CD4-positive, alpha-beta T cell treated with Interleukin-12 subunit alpha and Interleukin-12 subunit beta, for 1 hour (primary cell): ENCODE measurements at places on chromosomes 2 and 18.

- no peak for DNase-seq
Observed at GRCh38 chr2:155418753-155419152, 720.3 kb downstream of the KCNJ3 start.

DNA sequence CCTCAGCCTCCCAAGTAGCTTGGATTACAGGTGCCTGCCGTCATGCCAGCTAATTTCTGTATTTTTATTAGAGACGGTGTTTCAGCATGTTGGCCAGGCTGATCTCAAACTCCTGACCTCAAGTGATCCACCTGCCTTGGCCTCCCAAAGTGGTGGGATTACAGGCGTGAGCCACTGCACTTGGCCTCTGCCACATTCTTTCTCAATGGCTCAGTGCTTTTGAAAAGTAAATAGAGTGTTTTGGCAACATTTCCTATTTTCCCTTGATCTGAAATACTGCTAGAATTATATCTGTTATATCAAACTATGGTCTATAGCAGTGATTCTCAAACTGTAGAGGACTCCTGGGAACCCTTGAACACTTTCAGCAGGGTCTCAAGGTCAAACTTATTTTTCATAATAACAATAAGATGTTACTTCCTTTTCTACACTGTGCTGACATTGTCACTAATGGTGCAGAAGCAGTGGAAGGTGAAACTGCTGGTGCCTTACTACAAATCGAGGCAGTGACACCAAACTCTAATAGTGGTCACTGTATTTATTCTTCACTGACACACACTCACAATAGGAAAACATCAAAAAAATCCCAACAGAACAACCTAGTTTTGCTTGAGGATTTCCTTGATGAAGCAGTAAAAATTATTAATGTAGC, 10.6 kb downstream of the DAW1 start:
- DNase-seq = no peak

DNA sequence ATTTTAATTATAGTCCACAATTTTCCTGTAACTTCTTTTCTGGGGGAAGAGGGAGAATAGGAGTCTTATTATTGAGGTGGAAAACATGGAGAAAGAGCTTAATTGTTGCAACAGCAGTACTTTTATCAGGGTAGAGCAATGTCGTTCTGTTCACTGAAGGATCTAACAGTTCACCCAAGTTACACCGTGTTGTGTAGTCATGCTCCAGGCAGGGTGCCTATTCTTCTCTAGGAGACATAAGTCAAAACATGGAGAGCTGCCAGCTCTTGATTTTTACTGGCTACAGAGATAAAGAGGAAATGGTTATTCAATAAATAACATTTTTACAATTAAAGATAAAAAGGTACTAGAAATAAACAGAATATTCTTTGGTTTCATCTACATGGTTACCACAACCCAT, 594.3 kb upstream of the NETO1 start:
- no peak for DNase-seq

- no peak for DNase-seq
Observed at GRCh38 chr2:32562906-32563305, 64.9 kb upstream of the TTC27 start.

- no peak for DNase-seq
Observed at GRCh38 chr18:59681521-59682004, 15.7 kb downstream of the CCBE1 start.

- DNase-seq = no peak
Observed at GRCh38 chr2:72138921-72139381, 8.7 kb downstream of the CYP26B1 start.

DNA sequence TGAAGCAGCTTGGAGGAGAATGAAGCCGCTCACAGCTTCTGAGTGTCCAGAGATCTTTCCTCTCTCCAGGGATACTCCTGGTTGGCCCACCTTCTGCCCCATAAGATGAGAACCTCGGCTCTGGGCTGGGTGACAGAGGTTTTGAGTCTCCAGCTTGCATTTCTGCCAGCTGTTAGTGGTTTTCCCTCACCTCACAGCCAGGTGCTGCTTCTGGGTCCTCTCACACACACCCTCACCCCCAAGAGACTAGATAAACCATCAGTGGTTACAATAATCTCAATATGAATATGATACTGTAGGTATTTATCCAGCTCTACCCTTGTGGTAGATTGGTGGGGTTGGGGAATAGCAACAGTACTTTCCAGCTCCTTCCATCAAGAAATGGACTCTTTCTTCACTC, 161.7 kb upstream of the SIX3 start:
- DNase-seq = no peak

DNA sequence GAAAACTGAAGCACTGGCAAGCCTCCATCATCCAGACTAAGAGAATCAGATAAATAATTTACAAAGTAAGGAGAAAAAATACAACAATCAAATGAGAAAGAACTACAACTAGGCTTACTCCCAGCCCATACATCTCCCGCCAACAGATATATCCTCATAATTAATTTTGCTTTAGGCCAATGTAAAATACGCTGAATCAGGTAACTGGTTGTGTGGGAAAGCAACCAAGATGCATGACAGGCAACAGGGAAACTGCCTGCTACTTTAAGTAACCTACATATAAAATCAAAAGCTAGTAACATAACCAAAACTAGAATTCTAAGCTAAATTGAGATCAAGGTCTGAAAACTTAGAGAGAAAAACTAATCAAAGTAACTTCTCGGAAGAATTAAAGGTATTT, 21.5 kb downstream of the PRPF40A start:
- DNase-seq = no peak

DNA sequence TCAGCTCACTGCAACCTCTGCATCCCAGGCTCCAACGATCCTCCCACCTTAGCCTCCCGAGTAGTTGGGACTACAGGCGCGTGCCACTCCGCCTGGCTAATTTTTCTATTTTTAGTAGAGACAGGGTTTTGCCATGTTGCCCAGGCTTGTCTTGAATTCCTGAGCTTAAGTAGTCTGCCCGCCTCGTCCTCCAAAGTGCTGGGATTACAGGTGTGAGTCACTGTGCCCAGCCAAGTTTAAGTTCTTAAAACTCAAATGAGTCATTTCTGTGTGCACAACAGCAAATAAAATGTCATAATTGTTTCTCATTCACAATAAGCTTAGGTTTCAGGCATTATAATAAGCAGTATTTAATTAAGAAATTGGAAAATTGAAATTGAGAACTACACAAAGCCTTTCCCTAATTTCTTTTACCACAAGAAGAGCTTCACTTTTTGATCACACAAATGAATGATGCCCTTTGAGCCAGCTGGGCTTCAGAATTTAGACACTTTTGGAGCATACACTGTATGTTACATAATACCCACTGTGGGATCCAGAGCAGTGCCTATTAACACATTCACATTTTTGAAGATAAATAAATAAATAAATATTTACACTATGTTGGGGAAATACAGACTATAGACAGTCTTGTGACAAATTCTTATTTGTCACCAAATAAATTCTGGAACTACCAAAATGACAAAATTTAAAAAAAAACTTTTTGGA, 8.6 kb upstream of the ME2 start:
- no peak for DNase-seq

DNA sequence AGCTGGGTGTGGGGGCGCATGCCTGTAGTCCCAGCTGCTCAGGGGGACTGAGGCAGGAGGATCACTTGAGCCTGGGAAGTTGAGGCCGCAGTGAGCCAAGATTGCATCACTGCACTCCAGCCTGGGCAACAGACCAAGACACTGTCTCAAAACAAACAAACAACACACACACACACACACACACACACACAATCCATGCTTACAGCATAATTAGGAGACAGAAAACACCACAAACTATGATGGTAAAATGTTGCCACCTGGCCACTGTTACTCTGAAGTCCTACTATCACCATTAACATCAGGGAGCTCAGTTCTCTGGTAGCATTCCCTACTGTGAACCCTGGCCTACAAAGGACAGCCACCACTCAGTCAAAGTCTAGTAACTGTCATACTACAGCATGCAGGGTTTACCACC, 18.3 kb downstream of the DNPEP start:
- no peak for DNase-seq

- no peak for DNase-seq
Observed at GRCh38 chr18:31546476-31546875, 45.2 kb upstream of the TTR start.

GRCh38 chr2:28752631-28753376, 1.2 kb downstream of the PPP1CB start:
- DNase-seq = peak; percentile 31

DNA sequence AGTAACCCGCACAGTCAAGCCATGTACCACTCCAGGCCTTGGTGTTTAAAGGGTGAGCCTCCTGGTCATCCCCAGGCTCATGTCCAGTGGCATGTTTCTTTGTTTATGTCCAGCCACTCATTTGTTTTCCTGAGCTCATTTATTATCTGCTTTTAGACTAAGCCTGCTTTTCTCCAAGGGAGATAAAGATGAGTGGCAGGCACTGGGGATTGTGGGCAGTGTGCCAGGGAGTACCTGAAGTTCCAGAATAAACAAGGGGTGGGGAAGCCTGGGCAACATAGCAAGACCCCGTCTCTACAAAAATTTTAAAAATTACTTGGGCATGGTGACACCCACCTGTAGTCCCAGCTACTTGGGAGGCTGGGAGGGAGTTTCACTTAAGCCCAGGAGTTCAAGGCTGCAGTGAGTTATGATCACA, 1.9 kb downstream of the ANXA4 start:
- DNase-seq = no peak

- DNase-seq = no peak
Observed at GRCh38 chr2:241612156-241613016, 24.6 kb downstream of the THAP4 start.

DNA sequence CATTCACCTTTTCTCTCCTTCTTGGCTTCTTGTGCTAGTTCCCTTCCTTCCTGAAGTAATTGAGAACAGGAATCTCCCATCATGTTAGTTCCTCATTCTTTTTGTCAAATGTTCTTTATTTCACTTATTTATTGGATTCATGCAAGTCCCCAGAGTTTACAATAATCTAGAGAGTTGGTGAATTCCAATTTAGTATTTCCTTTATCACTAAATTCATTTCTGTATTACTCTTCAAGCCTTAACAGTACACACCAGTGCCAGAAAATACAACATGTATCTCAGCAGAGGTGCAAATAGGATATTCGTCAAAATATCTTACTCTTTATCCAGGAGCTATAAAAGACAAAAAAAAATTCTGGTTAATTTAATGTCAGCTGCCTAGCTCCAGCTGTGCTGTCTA, 121.9 kb upstream of the SETBP1 start:
- no peak for DNase-seq

DNA sequence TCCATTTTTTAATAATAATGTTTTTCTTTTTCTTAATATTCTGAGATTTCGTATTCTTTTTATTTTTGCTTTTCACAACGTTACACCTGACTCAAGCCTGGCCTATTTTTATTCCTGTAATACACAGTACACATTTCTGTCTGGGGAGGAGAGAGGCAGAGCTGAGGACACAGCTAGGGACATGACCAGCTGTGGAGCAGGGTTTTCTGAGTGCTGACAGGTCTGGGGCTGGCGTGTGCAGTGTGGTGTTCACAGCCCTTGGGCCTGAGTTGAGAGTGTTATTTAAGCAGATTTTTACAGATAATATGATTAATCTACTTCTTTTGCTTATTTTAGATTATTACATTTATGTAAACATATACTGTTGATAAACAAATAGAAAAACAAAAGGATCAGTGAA, 55.9 kb downstream of the ZAP70 start:
- no peak for DNase-seq

DNA sequence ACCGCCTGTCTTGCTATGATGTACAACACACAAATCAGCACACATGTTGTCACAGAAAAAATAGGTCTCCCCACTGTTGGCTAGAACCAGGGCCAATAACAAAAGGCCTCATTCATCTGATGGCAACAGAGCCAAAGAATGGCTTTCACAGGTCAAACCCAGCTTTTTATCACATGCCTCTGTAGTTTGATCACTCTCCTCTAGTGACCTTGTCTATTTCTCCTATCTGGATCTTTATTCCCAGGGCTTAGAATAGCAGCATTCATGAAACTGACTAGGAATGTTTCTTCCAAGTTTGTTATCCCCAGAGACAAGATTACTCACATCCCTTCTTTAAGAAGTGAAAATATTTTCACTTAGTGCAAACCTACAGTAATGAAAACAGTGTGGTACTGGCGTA, 285.8 kb upstream of the GYPC start:
- DNase-seq = no peak

GRCh38 chr2:223203971-223204929, 152.3 kb downstream of the KCNE4 start:
- no peak for DNase-seq

DNA sequence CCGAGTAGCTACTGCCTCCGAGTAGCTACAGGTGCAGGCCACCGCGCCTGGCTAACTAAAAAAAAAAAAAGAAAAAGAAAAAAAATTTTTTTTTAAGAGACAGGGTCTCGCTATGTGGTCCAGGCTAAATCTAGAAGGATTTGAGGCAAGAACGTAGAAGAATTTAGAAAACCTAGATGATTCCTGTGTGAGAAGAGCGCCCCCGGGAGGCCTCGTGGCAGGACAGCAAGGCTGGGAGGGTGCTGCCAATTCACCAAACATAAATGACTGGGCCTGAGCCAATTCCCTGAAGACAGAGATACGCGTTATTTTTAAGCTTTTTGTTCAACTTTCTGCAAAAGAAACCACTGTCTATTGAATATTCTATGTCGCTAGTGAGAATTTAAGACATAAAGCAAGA, 90.1 kb upstream of the TGFA start:
- peak; percentile 11 for DNase-seq

GRCh38 chr2:118633371-118634018, 214.0 kb downstream of the EN1 start:
- DNase-seq = no peak

GRCh38 chr2:150100336-150100735, 387.1 kb downstream of the RND3 start:
- no peak for DNase-seq

GRCh38 chr2:155708071-155708470, 624.5 kb downstream of the NR4A2 start:
- no peak for DNase-seq

- no peak for DNase-seq
Observed at GRCh38 chr2:39542523-39542922, 105.4 kb upstream of the MAP4K3 start.

GRCh38 chr2:179021258-179021657, 28.7 kb downstream of the CCDC141 start:
- no peak for DNase-seq

GRCh38 chr2:121869363-121869762, 113.9 kb downstream of the TSN start:
- no peak for DNase-seq

GRCh38 chr2:237448171-237448570, 34.2 kb upstream of the COL6A3 start:
- no peak for DNase-seq

DNA sequence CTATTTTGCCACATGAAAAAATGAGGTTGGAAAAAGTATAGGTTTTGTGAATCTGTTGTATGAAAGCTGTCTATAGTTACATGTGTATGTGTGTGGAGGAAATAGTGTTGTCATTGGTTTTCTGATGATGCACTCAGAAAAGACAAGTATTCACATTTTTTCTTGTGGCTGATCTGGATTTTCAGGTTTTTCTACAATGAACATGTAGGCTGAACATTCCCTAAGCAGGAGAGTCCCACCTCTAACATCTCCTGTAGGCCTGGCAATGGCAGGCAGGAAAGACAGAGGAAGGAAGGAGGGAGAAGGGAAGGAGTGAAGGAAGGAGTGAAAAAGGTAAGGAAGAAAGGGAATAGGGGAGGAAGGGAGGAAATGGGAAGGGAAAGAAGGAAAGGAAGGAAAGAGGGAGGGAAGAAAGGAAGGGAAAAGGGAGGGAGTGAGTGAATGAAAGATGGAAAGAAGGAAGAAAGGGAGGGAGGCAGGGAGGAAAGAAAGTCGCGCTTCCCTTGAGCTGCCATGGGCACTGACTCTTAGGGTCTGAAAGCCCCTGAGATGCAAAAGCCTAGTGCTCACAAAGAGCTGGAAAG, 495 bp upstream of the IL36RN start:
- DNase-seq = no peak

- no peak for DNase-seq
Observed at GRCh38 chr2:146143971-146144370, 1624.1 kb upstream of the ZEB2 start.

GRCh38 chr2:212385241-212385640, 153.4 kb downstream of the ERBB4 start:
- no peak for DNase-seq
